ENCODE measurements at places on chromosomes 7 and 10.

DNA sequence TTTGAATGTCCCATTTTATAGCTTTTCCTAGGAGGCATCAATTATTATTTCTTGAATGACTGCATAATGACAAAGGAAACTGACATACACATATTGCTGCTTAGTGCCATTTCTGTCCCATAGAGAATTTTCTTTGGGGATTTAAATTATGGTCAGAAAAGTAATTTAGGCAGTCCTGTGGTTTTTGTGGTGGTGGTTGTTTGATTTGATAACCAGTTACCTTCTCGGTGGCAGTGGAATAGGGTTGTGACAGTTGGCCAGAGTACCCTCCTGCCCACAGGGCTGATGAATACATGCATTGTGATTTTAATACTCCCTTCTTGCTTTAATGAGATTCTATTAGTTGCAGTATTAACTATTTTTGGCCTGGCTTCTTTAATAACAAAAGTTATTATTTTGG is 6.6 kb upstream of the SGCE start:
- no peak for DNase-seq

DNA sequence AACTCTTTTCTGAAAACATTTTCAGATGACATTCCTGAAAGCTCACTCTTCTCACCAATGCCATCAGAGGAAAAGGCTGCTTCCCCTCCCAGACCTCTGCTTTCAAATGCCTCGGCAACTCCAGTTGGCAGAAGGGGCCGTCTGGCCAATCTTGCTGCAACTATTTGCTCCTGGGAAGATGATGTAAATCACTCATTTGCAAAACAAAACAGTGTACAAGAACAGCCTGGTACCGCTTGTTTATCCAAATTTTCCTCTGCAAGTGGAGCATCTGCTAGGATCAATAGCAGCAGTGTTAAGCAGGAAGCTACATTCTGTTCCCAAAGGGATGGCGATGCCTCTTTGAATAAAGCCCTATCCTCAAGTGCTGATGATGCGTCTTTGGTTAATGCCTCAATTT is 16.5 kb downstream of the ANLN start:
- no peak for DNase-seq

- no peak for DNase-seq
These were observed 15.3 kb upstream of the KCNIP2 start for GRCh38 chr10:101858723-101859500.

- DNase-seq, result no peak
These were observed 152.0 kb downstream of the MACC1 start for GRCh38 chr7:20064974-20065862.

GRCh38 chr7:71184609-71185008 is 52.7 kb downstream of the GALNT17 start:
- no peak for DNase-seq

DNA sequence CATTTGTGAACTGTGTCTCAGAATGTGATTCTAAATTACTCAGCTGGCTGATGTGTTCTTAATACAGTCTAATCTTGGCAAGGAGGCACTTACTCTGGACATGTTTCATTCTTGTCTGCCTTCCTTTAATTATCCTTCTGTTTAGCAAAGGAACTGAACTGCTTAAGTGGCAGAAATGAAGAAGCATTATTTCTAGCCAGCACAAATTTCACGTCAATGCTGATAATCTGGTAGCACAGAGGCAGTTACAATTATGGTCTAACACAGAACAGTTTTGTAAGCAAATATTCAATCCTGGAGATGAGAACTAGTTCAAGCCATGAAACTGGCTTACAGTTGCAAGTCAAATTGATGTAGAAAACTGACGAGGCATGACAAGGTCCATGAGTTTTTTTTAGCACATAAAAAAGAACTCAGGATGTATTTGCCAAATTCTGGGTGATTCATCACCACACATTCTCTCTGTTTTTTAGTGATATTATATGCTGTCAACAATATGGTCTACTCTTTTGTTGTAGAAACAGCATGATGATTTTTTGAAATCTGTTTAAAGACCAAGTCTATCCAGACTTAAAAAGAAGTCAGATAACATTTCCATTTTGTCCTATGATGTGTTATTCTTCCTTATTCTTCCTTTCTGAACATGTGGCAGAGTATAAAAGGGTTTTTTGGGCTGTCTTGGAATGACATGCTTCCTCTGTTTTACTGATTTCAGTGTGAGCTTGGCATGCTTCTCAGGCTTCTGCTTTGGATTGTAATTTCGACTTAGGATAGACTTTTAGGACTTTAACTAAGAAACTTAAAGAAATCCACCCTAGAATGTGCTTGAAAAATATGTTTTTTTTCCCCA is 154.8 kb downstream of the DNAJB9 start:
- DNase-seq, result no peak

- DNase-seq, result peak; percentile 53
These were observed 650 bp upstream of the TM9SF3 start for GRCh38 chr10:96587264-96588059.

GRCh38 chr10:75926763-75927162 is 495.3 kb downstream of the LRMDA start:
- peak; percentile 7 for DNase-seq

GRCh38 chr7:20793248-20793647 is 6.6 kb upstream of the SP8 start:
- DNase-seq, result no peak

DNA sequence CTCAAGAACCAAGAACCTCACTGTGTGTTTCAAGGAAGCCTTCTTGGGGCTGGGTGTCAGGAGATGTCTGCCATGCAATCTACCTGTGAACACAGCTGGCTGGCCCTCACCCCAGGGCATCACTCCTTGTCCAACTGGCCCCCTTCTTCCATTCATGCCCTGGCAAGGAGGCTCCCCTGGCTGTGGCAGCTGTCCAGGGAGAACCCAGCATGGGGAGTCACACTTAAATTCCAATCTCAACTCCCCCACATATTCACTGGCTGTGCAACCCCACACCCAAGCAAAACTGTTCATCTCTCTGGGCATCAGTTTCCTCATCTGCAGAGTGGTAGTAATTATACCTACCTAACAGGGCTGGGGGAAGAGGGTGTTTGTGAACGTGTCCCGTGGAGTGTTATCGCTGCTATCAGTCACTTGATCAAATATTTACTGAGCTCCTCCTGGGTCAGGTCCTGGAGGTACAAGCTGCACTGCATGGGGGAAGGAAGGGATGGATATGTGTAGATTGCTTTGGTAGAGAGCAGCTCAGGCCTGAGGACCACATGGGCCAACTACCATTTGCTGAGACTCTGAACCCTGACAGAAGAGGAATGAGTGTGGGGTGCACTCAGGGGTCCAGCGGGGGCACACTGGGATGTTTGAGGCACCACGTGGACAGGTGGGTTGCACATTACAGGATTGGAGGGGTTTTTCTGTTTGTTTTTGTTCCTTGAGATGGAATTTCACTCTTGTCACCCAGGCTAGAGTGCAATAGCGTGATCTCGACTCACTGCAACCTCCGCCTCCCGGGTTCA is 2.1 kb upstream of the GPRIN2 start:
- no peak for DNase-seq

DNA sequence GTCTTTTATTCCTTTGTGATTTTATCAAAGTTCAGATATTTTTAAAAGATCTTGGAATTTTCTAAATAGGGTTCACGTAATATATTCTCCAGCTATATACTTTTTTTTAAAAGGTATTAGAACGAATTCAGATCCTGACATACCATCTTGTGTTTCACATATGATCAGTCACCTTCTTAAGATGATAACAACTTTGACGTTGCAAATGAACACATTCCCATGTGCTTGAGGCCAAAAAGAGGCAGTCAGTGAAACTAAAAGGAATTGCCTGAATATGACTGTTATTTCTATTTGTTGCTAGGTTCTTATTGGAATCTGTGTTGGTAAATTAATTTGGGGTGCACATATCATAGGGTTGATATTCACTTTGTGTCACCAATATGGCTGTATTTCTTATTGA is 310.1 kb downstream of the MDFIC start:
- no peak for DNase-seq

DNA sequence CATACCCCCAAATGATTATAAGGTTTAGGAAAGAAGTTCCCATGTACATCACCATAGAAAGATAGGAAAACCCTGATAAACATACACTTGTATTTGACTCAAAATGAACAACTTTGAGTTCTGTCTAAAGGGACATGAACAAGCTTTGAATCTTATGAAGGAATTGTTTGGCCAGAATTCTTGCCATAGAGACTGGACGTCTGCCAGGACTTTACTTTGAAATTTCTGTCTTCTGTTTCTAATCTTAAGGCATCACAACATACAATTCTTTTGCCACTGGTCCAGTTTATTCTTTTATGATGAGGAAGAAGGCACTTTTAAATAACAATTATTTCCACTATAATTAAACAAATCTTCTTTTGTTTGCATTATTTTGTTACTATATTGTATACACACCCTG is 26.2 kb upstream of the CYP26C1 start:
- no peak for DNase-seq

DNA sequence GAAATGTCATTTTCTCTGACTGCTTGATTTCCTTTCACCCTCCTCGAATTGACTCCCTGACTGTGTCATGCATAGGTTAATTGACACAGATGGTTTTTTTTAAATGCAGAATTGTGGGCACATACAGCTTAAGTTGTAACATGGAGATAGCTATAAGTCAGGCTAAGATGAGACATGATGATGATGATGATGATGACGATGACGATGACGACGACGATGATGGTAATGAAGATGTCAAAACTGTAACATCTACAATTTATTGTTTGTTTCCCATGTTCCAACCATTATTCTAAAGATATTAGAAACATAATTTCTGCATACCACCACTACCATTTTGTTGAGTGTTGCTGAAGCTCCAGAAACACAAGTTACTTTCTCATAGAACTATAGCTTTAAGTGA is 1232.8 kb downstream of the XPNPEP1 start:
- no peak for DNase-seq

DNA sequence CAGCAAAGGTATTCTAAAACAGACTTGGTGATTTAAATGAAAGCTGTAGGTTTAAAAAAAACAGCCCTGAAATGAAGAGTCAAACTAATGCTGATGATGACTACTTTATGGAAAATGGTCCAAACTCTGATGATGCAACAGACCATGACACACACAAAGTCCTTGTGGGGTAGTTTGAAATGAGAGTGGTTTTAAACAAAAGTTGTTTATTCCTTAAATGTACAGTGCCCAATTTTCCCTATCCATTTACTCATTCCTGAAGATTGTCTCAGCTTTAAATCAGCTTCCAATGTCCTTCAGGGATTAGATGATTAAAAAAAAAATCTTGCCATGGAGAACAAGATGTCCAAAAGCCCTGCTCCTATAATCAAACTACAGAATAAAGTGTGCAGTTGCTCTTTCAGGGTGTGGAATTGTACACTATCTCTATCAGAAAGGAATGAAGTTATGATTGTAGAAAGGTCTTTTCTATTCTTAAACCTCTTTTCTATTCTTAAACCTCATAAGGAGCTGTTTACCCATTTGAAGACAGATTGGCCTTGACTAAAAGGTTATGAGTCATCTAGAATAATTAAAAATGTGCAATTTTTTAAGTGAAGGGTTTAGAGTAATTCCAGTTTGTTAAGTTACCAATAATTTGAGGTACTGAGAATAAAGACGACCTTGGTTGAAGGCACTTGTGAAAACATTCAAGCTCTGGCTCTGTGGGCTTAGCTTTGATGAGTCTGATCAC is 70.2 kb upstream of the ITGA8 start:
- no peak for DNase-seq

DNA sequence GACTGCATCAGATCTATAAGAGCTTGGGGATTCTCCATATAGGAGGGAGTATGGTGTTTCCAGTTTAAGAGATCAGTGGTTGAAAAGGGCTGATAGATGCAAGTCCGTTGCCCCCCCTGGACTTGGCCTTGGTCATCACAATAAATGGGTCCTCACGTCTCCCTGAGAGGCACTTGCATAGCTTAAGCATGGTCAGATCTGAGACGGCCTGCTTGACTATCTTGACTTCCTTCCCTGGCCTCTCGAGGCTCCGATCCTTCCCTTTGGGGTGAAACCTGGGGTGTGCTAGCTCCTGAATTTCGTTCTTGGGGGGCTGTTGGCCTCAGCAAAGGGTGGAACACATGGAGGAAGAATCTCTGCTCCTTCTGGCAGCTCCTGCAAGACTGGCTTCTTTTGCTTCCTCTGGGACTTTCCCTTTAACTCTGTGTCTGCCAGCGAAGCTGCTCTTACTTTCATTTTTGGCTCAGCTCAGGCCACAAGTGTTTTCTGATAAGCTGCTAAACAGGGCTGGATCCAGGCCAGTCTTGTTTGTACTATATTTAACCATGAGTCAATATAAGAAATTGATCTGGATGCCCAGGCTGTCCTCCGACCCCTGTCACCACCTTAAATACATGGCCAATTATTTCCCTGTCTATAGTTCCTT is 11.2 kb upstream of the ZNF485 start:
- no peak for DNase-seq

DNA sequence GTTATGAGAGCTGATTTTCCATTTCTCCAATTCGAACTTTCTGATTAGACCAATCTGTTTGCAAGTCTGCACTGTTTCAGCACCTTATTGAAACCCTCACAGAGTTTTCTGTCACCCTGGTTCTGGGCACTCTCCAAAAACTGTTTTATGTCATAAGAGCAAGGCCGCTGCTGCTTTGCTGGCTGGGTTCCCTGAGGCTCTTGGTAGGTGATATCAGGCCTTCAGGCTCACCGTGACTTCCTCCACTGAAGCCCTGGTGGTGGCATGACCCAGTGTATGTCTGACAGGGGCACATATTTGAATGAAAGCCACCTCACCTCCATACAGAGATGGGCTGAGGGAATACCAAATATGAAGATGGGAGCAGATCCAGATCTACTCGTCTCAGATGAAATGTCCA is 8.3 kb downstream of the RABGEF1 start:
- DNase-seq, result no peak

DNA sequence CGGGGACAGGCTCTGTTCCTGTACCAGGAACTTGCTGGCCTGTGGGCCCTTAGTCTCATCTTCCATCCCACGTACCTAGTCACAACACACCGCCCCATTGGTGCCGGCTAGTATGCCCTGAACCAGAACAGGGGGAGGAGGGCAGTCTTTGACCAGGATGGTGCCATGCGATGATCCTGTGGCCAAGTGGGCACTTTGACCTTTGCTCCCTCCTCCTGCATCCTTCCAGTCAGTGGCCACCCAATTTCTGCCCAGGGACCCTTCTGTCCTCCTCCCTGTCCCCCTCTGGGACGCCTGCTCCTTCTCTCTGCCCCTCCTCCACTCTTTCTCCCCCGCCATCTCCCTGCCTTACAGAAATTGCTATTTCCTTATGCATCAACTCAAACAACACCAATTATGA is 126.3 kb upstream of the CHST15 start:
- no peak for DNase-seq

- DNase-seq, result no peak
These were observed 319.7 kb upstream of the POM121L12 start for GRCh38 chr7:52715701-52716100.

- no peak for DNase-seq
These were observed 188.9 kb downstream of the CXCL12 start for GRCh38 chr10:44196008-44196320.

All from activated CD4-positive, alpha-beta T cell treated with anti-CD3 and anti-CD28 coated beads, Interleukin-2, amount 50 U/mL, for 48 hours (primary cell).